ENCODE measurements at places on chromosomes 7 and 10.

DNA sequence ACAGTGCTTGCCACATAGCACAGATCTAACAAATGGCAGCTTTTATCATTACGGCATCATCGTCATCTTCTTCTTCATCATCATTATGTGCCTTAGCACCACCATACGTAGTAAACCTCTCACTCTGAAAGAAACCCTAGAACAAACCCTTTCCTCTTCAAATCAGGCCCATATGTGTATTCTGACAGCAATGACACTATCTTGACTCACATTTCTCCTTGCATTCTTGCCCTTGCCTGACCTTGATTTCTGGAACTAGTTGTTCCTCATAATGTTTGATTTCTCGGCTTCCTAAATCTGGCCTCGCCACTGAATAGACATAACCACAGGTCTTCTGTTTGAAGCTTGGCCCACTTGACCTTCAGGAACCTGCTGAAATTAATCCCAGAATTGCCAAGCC, 115.3 kb downstream of the DGKI start:
- no peak for ATAC-seq

DNA sequence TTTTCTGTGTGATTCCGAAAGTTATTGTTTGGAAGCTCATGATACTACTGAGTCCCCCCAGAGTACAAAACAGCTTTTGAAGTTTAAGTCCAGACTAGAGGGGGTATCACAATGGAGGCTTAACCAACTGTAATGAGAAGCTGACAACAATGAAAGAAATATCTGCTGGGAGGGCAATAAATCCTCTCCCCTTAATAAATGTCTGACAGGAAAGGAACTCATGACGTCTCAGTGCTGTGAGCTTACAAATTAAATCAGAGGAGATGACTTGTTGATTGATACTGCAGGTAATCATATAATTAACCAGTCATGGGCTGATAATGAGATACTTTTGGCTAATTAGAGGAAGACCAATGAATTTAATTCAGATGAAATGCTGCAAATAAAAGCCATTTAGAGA, 102.6 kb upstream of the WDR11 start:
- no peak for ATAC-seq

- ATAC-seq = no peak
These were observed 111.7 kb upstream of the CDK13 start for GRCh38 chr7:39838326-39838725.

- ATAC-seq = peak; percentile 89
These were observed 10.7 kb upstream of the FMC1 start for GRCh38 chr7:139330333-139331030.

DNA sequence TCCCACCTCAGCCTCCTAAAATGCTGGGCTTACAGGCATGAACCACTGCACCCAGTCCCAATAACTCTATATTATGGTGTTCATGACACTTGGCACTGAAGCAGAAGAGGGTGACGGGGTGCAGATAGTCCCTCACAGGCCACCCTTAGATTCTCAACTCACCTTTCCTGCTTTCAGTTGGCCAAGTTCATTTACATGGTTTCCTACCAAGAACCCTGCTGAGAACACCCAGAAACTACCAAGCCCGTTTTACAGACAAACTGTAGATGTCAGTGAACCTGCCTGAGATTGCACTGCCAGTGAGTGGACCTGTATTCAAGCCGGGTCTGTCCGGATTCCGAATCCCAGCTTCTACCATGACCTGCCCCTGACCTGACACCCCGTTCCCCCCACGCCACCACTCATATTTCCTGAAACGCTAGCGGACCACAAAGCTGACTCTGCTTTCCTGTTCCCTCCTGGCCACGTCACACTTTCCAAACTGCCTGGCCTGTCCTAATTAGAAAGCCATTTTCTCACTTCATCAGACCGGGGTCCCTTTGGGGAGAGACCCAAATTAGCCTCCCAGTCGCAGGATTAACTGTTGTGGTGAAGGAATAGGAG, 17.3 kb downstream of the GRID2IP start:
- peak; percentile 79 for ATAC-seq

DNA sequence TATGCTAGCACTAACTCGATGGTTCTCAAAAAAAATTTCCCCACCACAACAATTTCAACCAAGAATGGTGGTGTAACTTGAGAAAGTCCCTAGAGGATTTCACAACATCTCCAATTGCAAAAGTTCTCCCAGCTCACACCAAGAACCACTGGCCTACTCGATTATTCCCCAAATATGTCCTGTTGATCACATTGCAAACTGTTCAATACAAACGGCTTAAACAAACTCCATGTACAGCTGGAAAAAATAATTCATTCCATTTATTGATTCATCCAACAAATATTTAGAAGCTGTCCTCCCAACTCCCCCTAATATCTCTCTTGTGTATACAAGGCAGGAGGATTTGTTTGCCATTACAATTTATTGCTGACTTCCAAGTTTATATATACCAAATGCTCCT, 19.1 kb downstream of the TMEM176B start:
- ATAC-seq = no peak

DNA sequence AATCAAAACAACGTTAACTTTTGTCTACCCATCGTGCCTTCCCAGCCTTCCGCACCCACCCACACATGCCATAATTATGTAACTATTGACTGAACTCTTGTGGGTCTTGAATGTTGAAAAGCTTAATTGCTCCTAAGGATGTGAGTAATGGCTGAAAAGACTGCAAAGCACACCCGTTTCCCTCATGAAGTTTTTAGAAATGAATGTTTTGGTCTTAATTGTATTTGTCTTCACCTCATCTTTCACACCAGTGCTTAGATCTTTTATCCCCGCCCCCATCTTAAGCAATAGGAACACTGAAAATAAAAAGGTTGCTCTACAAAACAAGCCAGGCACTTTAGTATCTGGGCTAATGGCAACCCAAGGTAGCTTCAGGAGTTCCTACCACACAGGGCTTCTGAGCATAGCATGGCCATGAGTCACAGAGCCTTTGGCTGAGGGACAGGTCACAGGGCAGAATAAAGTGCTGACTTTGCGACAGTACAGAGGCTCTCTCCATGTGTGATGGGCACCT, 690.5 kb downstream of the PARD3 start:
- ATAC-seq = peak; percentile 39

DNA sequence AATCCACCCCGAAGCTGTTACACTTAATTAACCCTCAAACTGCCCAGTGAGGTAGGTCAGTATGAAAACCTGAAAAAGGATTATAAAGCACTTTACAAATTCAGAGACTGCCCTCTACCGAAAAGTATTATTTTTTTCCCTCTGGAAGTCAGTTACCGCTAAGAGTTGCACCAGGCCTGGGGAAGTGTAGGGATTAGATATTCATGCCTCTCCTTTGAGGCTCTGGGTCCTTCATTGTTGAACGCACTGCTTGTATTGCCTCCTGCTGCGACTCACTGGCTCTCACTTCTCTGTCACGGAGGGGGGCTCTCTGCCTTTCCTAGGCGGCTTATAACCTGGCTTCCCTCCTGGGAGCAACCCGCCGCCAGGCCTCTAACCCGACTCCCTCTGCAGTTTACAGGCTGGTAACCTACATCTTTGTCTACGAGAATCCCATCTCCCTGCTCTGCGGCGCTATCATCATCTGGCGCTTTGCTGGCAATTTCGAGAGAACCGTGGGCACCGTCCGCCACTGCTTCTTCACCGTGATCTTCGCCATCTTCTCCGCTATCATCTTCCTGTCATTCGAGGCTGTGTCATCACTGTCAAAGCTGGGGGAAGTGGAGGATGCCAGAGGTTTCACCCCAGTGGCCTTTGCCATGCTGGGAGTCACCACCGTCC, 2.7 kb downstream of the RHBDD2 start:
- ATAC-seq = no peak

- no peak for ATAC-seq
These were observed 28.9 kb downstream of the ADAP1 start for GRCh38 chr7:925601-926000.

GRCh38 chr7:100489824-100490223, 6.1 kb downstream of the NYAP1 start:
- ATAC-seq = peak; percentile 27

GRCh38 chr10:46514899-46515298, 41.6 kb downstream of the GPRIN2 start:
- no peak for ATAC-seq

DNA sequence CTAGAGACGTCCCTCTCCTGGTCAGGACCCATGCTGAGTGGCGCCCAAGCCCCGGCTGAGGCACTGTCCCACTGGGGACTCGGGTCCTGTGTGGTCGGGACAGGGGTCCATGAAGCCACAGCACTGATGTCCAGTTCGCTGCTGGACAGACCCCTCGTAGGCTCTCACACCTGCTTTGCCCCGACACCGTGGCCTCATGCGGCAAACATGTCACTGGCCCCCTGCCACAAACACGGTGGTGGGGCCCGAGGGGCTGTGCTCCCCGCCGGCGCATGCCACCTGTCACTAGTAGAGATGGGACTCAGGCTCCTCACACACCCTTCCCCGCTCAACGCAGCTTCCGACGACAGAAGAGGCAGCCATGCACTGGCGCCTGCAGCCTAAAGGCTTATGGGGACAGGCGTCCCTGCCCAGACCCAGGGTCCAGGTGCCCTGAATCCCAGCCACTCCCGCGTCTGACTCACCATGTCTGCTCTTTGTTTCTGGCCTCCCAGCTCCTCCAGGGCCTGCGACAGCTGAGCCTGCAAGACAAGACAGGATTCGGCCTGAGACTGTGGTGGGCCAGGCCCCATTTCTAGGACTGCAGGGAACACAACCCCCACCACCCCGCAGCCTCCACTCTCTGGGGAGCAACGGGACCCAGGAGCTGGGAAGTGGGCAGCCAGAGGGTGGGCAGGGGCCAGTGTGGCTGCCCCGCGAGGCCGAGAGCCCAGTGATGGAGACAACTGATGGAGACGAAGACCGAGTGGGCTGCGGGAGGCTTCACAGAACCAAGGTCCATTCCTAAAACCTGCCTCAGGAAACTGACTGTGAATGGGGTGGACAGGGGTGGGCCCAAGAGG, 230.9 kb downstream of the MAD1L1 start:
- no peak for ATAC-seq

DNA sequence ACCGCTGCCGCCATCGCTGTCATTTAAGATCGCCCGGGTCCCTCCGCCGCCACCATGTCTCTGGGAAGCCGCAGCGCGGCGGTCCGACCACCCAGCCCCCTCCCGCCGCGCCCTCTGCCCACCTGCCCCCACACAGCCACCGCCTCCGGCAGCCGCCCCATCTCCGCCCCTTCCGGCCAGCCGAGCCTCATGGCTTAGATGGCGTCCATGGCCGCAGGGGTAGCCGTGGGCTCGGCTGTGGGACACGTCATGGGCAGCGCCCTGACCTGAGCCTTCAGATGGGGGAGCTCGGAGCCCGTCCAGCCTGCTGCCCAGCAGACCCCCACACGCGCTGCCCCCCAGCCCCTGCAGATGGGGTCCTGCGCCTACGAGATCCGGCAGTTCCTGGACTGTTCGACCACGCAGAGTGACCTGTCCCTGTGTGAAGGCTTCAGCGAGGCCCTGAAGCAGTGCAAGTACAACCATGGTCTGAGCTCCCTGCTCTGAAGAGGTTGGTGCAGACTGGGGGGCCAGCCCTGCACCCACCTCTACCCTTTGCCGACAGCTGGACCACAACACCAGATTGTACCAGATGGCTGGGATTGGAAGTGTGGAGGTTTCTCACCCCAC, 38.0 kb upstream of the TARP start:
- ATAC-seq = no peak

DNA sequence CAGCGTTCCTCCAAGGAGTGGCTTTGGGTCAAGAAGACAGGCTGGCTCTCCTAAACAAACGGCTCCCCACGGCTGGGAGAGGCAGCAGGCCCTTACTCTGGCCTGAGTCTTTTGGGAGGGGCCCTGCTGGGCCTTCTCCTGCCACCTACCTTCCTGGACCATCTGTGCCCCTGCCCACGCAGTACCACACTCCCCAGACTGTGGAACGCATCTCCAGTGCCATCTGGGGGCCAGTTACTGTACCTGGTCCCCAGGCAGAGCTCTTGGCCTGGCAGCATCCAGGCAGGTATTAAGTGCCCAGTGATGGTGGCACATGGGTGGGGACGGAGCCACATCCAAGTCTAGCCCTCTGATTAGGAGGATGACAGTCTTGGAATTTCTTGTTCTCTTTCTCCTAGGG, 14.4 kb downstream of the ALKBH4 start:
- ATAC-seq = peak; percentile 82

DNA sequence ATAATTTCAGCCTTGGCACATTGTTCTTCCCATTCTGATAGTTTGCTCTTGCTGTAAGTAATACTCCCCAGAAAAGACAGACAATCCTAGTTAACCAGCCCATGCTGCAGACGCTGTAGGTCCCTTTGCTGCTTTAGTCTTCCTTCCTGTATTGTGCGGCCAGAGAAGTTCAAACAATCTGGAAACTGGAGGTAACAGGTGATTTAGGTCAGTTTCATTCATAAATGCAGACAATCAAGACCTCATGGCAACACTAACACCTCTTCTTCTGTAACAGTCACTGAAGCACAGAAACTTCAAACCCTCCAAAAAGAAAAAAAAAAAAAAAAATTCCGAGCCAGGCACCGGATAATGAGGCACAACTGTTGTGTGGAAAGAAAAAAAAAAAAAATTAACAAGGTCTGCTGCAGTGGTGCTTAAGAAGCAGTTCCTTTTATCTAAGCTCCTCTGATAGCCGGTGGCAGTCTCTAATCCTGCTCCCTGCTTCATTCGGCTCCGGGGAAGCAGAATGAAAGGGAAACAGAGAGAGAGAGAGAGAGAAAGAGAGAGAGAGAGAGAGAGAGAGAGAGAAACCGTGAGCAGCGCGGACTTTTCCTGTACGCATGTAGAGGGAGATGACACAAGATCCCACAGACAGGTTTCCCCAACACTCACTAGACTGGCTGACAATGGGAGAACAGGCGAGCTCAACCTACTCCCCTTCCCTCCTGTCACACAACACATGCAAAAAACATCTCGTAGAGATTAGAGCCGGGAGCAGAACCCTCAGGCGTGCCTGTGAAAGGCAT, at the start of gene SEMA3A:
Gene SEMA3A, minus strand, starts transcription at position 306 of the 788 bp plus-strand sequence. Its CDS starts 203 bp downstream, at position 103.
- ATAC-seq = peak; percentile 59

DNA sequence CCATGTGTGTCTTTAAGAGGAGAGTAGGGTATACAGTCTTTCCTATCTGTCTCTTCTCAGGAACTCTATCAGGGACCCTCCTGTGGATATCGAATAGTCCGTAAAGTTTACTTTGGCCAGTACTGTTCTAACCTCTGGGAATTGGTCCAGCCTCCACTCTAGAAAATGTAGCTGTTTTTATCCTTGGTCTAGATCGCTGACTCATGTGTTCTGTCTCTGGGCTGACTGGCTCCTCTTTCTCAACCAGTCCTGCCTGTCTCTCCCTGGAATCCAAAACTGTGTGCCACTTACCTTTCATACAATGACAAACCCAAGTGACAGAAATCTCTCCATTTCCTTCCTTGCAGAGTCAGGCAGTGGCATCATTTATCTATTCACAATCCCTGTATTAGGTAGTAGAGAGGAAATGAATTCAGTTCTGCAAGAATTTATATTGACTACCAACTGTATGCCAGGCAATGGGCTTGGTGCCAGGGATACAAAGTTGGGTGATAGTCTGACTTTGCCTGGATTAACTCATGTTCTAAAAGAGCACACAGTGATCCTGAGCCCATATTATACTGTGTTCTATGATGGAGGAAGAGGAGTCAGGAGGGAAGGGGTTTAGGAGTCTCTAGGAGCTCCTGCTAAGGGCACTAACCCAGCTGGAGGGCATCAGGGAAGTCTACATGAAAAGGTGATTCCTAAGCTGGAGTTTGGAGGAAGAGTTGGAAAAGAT, 232.7 kb downstream of the LRMDA start:
- no peak for ATAC-seq

- ATAC-seq = no peak
These were observed 60.8 kb upstream of the OIT3 start for GRCh38 chr10:72832701-72833100.

All from activated T-helper 17 cell treated with anti-CD3 and anti-CD28 coated beads, Interleukin-2, amount 50 U/mL, for 72 hours (primary cell).